NCI-H1048 (cell line): ENCODE measurements at places on chromosomes 5 and 9.

DNA sequence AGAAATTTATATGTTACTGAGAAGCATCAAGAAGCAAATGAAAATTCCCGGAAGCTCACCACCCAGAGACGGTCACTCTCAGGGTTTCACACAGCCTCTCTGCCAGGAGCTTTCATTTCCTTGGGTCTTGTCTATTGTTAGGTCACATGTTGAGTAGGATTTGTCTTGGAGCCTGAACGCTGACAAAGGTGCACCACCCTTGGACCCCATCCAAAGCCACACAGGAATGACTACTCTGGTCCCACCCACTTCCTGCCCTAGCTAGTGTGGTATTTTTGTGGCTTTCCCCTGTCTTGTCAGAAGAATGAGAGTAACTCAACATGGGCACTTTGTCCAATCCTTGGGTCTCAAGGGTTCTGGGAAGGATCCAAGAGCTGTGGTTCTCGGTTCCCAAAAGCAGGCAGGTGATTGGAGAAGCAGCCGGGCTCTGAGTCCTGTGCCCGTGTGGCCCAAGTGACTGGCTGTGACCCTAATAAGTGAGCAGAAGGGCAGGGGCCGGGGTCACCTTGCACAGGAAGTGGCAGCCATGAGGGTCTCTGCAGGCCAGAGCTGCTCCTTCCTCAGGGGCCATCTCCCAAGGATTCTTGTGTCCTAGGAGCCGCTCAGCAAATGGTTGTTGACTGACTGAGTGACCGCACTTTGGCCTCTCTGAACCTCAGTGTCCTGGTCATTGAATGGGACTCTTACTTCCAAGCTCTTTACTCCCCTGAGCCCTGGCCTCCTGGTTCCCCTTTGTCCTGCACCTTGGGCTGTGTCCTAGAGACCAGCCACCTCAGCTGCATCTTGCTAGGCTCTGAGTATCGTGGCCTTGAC, 6.9 kb downstream of the FGD3 start:
- no peak for DNase-seq

- no peak for DNase-seq
These were observed 12.8 kb upstream of the GFRA3 start for GRCh38 chr5:138287246-138287645.

- DNase-seq = no peak
These were observed at the start of gene LURAP1L for GRCh38 chr9:12774861-12775678. TSS of gene LURAP1L (plus strand) at chr9:12775020. CDS start at chr9:12775716, 696 bp downstream.

DNA sequence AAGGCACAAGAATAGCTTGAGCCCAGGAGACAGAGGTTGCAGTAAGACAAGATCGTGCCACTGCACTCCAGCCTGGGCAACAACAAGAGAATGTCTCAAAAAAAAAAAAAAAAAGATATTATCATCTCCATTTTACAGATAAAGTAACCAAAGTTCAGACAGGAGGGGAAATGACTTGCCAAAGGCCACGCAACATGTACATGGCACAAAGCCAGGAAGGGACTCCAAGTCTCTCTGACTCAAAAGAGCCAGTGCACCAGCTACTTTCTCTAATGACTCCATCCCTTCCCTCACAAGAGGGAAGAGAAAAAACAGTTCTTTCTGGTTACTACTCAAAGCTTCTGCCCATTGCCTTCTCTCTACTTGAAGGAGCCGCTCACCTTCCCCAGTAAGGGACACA, 34.1 kb downstream of the SIL1 start:
- no peak for DNase-seq

- no peak for DNase-seq
These were observed 623 bp upstream of the TRIM36 start for GRCh38 chr5:115170134-115170928.

GRCh38 chr5:90612919-90613318, 54.3 kb downstream of the ADGRV1 start:
- DNase-seq = no peak

DNA sequence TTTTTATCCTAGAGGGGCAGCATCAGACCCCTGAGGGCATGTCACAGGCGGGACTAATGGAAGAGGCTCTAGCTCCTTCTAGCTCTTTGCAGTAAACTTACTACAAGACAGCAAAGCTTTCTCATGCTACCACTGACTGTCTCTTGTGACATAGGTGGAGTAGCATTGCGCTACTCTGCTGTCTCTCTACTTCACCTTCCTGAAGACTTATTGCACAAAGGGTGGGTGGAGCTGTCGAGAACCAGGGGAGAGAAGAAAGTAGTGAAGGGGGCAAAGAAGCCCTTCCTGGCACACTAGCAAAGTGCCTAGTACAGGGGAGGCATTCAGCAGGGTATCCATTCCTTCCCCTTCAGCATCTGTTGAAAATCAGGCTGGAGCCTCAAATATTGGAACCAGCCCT, 36.1 kb upstream of the NEK6 start:
- no peak for DNase-seq

DNA sequence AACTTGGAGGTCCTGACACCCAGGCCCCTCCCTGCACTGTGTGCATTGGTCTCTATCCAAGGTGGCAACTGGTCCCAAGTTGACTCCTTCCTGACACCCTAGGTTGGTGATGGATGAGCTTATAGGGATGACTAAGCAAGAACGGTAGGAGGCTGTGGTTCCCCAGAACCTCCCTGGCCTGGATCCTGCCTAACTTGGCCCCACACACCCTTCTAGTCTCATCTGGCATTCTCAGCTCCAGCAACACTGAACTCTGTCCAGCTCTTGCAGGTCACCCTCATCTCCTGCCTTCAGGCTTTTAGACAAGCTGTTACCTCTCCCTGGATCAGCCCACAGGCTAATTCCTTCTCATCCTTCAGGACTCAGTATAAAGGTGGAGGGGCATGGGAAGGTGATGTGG, 16.5 kb downstream of the AQP3 start:
- DNase-seq = no peak

GRCh38 chr5:65801352-65801783, 79.4 kb downstream of the NLN start:
- no peak for DNase-seq

DNA sequence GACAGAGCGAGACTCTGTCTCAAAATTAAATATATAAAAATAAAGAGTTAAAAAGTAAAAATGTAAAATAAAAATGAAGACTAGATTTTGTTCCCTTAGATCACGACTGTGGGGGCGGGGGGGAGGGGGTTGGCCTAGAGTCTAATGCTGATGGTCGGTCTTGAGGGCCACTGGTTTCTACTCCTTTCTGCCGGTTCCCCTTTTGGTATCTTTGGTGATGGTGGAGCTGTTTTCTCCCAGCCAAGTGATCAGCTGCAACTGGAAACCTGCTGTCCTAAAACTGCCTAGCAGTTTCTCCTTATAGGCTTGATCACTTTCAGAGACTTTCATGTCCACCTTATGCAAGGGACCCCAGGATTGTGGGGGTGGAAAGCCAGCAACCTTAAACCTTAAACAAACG, 1.1 kb downstream of the SRD5A1 start:
- no peak for DNase-seq

GRCh38 chr5:132270335-132270665, 12.8 kb downstream of the PDLIM4 start:
- DNase-seq = no peak

DNA sequence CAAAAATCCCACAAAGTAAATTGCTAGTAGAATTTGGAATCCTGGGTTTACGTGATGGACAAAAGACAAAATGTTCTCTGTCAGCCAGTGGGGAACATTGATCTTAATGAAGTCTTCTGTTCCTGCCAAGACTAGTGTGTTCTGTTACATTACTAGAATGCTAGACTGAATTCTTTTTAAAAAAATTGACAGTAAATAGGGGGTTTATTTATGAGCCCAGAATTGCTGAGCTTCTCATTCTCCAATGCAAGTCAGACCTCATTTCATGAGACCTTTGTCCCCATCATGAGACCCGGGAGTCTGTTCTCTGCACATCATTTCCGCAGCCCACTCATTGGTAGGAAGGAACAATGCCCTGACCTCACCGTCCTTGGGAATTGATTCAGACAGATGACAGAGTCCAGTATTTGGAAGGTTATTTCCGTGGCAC, 173.8 kb upstream of the OTULINL start:
- no peak for DNase-seq

DNA sequence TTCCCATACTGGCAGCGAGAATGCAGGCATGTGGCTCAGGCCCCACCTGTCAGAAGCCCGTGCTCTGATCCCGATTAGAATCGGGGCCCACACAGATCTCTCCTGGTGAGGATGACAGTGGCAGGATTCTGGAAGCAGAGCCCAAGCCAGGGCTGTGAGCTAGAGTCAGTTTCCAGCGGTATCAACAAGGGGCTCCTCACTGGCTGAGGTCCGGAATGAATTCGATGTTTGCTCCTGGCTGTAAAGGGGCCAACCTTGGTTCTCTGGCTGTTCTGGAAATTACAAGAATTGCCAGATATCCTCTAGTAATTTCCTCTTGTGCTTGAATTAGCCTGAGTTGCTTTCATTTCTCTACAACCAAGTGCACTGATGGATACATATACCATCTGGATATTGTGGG, 129.1 kb upstream of the SPRY4 start:
- no peak for DNase-seq

- no peak for DNase-seq
These were observed 28.3 kb downstream of the CCDC69 start for GRCh38 chr5:151195622-151196021.

GRCh38 chr5:178123966-178124925, 6.6 kb upstream of the RMND5B start:
- DNase-seq = no peak

- DNase-seq = no peak
These were observed 40.8 kb upstream of the ARRDC3 start for GRCh38 chr5:91423871-91424270.

DNA sequence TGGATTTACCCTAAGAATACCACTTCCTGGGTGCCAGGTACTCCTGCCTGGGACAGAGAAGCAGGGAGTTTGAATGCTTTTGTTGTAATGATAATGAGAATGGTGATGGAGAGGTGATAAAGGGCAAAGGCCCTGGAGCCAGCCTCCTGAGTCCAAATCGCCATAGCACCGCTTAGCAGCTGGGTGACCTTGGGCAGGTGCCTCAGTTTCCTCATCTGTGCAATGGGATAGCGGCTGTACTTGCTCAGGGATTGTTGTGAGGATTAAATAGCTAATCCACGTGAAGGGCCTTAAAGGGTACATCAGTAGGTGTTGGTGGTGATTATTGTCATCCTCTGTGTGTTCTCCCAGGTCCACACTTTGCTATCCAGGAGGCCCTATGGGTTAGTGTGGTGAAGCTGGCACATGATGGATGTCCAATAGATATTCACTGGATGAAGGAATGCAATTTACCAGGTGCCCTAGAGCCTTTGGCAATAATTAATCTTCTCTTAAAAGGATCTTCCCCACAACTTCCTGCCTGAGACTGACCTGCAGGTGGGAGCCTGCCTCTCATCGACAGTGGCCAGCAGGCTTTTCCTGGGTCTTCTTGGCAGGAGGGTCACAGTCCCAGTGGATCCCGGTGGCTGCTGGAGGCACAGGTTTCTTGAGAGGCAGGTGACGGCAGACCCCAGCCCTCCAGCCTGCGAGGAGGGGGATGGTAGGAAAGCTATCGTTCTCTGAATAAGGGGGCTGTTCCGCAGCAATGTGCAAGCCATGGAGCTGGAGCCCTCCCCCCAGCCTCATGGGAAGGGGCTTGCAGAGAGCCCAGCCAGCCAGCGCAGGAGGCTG, 160.2 kb downstream of the MACROH2A1 start:
- no peak for DNase-seq

DNA sequence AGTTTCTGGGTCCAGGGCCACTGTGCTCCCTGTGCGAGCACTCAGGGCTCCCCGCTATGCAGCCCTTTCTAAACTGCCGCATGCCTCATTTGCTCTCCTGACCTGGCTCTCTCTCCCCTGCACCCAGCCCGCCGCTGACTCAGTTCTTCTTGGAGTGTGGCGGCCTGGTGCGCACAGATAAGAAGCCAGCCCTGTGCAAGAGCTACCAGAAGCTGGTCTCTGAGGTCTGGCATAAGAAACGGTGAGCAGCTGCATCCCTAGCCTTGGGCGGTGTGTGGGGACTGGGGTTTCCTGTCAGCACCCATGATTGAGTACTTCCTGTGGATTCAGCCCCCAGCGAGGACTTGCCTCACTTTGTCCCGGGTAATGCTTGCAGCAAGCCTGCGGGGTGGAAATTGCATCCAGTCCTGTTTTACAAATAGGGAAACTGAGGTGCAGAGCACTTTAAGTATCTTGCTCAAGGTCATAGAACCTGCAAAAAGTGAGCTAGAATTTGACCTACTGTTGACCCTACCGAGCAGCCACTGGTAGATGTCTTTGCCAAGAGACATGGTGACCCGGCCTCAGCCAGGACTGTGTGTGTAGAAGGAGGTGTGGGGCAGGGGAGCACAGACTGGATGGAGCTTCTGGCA, 27.9 kb downstream of the USP20 start:
- DNase-seq = no peak

GRCh38 chr9:14317667-14318320, 3.9 kb upstream of the NFIB start:
- DNase-seq = no peak

- no peak for DNase-seq
These were observed 13.6 kb upstream of the LAMC3 start for GRCh38 chr9:130995086-130996011.

- DNase-seq = no peak
These were observed 42.3 kb upstream of the STRBP start for GRCh38 chr9:123310551-123311249.

GRCh38 chr5:10564838-10565784, 1.2 kb downstream of the ANKRD33B start:
- no peak for DNase-seq

DNA sequence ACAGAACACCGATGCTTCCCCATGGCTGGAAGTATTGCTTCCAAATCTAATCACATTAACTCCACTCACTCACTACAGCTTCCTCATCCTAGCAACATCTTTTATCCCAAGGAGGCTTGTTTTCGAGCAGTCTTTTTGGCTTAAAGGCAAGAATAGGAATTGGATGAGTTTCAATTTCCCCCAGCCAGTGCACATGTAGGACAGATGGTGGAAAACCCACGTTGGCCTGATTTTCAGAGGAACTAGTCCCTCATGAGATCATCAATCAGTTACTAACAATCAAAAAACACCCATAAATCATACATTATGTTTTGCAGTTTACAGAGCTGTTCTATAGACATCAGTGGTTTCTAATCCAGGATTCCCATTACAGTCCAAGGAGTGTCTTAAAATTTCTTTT, 48.5 kb upstream of the AGXT2 start:
- DNase-seq = no peak

- DNase-seq = no peak
These were observed 49.5 kb upstream of the TYRP1 start for GRCh38 chr9:12643686-12644085.

DNA sequence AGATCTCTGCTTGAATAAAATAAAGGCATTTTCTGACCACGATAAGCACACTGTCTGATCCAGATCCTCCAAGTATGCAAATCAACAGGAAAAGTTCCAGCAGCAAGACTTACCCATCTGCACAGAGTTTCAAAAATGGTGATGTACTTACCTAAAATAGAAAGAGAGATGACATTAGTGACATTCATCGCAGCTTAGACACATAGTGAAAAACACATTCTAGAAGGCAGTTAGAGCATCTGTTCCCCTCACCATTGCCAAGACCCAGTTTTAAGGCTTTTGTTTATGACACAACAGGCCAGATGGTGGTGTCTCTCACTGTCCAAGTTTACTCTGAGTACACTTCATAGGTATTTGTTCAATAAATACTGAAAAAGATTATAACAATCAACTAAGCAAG, 207.7 kb downstream of the PDE4D start:
- DNase-seq = no peak
